Activated CD4-positive, alpha-beta memory T cell treated with anti-CD3 and anti-CD28 coated beads for 36 hours (primary cell): ENCODE measurements at places on chromosomes 2 and 18. TPM values are rescaled to one million over a fixed set of nuclear protein-coding genes. Genes with fewer than 3 reads are reported as not detected.

- no peak for DNase-seq
- no peak overlapping the region for H3K27ac ChIP-seq
- H3K4me1 ChIP-seq: peaks cover 3% of the 10 kb centered on the region
- H3K4me3 ChIP-seq: no peak overlapping the region
- H3K27me3 ChIP-seq: peaks cover 2% of the 10 kb centered on the region
These were observed 794.9 kb upstream of the ACVR2A start for GRCh38 chr2:147049957-147050356.

GRCh38 chr18:43601432-43601831 lies 324.1 kb upstream of the SYT4 start:
- no peaks in the 10 kb centered on the region for H3K4me1 ChIP-seq
- H3K27ac ChIP-seq: no peak overlapping the region
- H3K36me3 ChIP-seq: no peaks in the 10 kb centered on the region

DNA sequence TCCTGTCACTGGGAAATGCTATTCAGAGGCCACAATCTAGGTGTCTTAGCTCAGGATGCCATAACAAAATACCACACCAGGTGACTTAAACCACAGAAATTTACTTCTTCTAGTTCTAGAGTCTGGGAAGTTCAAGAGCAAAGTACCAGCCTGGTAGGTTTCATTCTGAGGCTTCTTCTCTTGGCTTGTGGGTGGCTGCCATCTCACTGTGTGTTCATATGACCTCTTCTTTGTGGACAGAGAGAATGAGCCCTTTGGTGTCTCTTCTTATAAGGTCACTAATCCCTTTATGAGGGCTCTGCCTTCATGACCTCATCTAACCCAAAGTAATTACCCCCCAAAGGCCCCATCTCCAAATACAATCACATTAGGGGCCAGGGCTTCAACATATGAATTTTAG lies 57.3 kb downstream of the RHOB start:
- peaks cover 10% of the 10 kb centered on the region for H3K4me1 ChIP-seq
- H3K27ac ChIP-seq: no peak overlapping the region
- H3K4me3 ChIP-seq: no peak overlapping the region
- no peak for DNase-seq
- peaks cover 7% of the 10 kb centered on the region for H3K27me3 ChIP-seq
- no peaks in the 10 kb centered on the region for H3K36me3 ChIP-seq

DNA sequence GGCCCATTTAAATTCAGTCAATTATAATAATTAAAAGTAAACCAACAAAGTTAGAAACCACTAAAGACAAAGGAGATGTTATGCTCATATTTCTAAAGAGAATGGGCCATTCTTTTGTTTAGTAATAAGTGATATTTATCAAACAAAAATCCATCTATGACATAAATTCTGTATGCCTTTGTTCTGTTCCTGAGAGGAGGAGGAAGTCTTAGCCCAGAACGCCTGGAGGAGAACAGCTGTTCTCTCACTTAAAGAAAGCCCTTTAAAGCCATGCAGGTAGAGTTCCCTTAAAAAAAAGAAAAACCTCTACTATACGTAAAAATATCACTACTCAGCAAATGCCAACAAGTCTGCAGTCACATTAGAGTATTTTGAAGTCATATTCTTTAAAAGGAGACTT lies 15.5 kb downstream of the LAMA1 start:
- no peaks in the 10 kb centered on the region for H3K36me3 ChIP-seq
- H3K27ac ChIP-seq: no peak overlapping the region
- DNase-seq: no peak
- H3K4me3 ChIP-seq: no peak overlapping the region
- H3K4me1 ChIP-seq: no peaks in the 10 kb centered on the region

The SNORC gene
- total RNA-seq: 1.7 TPM

- H3K4me3 ChIP-seq: no peak overlapping the region
- H3K36me3 ChIP-seq: no peaks in the 10 kb centered on the region
- DNase-seq: no peak
- H3K27ac ChIP-seq: no peak overlapping the region
- no peaks in the 10 kb centered on the region for H3K4me1 ChIP-seq
These were observed 47.2 kb downstream of the DCC start for GRCh38 chr18:52387175-52387574.

The CCDC74A gene
- 7.0 TPM for total RNA-seq

GRCh38 chr18:12802538-12802937 lies 81.5 kb downstream of the PTPN2 start:
- H3K27me3 ChIP-seq: no peaks in the 10 kb centered on the region
- no peak overlapping the region for H3K4me3 ChIP-seq
- peaks cover 32% of the 10 kb centered on the region for H3K36me3 ChIP-seq
- H3K27ac ChIP-seq: no peak overlapping the region
- DNase-seq: no peak
- H3K4me1 ChIP-seq: peaks cover 10% of the 10 kb centered on the region

DNA sequence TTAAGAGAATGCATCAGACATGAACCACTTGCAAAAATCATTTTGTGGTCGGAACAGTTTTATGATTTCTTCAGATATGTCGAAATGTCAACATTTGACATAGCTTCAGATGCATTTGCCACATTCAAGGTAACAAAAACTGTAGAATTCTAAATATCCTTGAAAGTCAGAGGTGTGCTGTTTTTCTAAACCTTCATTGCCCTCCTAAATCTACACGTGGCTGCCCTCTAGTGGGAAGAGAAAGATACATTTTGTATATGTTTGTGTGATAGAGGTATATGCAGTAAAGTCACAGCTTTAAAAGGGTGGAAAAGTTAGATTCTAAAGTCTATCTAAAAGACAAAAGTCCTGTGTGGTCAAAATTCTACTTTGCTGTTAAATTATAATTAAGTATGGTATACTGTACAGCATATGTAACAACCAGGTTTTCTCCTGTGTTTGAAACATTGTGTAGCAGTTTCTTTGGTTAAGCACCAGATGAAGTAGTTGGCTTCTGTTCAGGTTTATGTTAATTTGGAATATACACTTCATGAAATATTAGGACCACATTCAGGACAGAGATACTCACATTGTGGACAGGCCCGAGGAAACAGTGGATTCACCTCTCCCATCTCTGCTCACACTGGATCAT lies 65.9 kb upstream of the ITM2C start:
- peaks cover 56% of the 10 kb centered on the region for H3K36me3 ChIP-seq
- H3K27me3 ChIP-seq: no peaks in the 10 kb centered on the region
- peak overlapping the region; percentile 64 for H3K27ac ChIP-seq
- peak; percentile 36 for DNase-seq
- no peak overlapping the region for H3K4me3 ChIP-seq

The MARCHF4 gene
- not detected for total RNA-seq

The AP1S3 gene
- 10.1 TPM for total RNA-seq

GRCh38 chr2:8003462-8004075 lies 678.3 kb upstream of the ID2 start:
- no peaks in the 10 kb centered on the region for H3K27me3 ChIP-seq
- H3K36me3 ChIP-seq: no peaks in the 10 kb centered on the region
- H3K4me3 ChIP-seq: no peak overlapping the region
- no peak for DNase-seq
- peaks cover 4% of the 10 kb centered on the region for H3K4me1 ChIP-seq

- H3K4me3 ChIP-seq: no peak overlapping the region
- DNase-seq: no peak
- H3K27ac ChIP-seq: no peak overlapping the region
- no peaks in the 10 kb centered on the region for H3K4me1 ChIP-seq
These were observed 9.4 kb upstream of the RAPGEF4 start for GRCh38 chr2:172726172-172726735.

The DCDC2C gene
- not detected for total RNA-seq

GRCh38 chr18:24130494-24130893 lies 8.4 kb upstream of the CABYR start:
- no peak overlapping the region for H3K27ac ChIP-seq
- no peaks in the 10 kb centered on the region for H3K27me3 ChIP-seq
- H3K4me3 ChIP-seq: no peak overlapping the region
- H3K36me3 ChIP-seq: peaks cover 24% of the 10 kb centered on the region
- no peaks in the 10 kb centered on the region for H3K4me1 ChIP-seq

GRCh38 chr2:27531983-27532382 lies 35.3 kb downstream of the GCKR start:
- no peak for DNase-seq
- H3K27ac ChIP-seq: no peak overlapping the region
- H3K4me1 ChIP-seq: no peaks in the 10 kb centered on the region

- H3K4me1 ChIP-seq: peaks cover 10% of the 10 kb centered on the region
- no peak for DNase-seq
- no peak overlapping the region for H3K4me3 ChIP-seq
- no peak overlapping the region for H3K27ac ChIP-seq
- H3K36me3 ChIP-seq: no peaks in the 10 kb centered on the region
These were observed 5.7 kb upstream of the HS1BP3 start for GRCh38 chr2:20656561-20656960.

DNA sequence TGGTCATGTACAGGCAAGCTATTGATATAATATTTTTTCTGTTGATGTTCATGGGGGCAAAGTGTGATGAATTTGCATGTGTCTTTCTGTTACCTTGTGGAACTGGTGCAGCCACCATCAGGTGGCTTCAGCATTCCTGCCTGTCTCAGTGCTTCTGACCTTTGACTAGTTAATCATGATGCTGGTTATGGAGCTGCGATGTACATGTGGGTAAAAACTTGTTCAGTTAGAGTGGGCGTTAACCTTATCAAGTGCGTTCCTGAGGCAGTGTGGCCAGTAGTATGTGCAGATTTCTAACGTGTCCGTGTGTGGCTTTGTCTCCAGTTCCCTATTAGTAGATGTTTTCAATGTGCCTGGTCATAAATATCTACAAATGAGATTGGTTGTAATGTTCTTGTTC lies 127.4 kb upstream of the ZSWIM2 start:
- DNase-seq: no peak
- H3K27me3 ChIP-seq: no peaks in the 10 kb centered on the region
- no peak overlapping the region for H3K27ac ChIP-seq
- H3K36me3 ChIP-seq: no peaks in the 10 kb centered on the region

DNA sequence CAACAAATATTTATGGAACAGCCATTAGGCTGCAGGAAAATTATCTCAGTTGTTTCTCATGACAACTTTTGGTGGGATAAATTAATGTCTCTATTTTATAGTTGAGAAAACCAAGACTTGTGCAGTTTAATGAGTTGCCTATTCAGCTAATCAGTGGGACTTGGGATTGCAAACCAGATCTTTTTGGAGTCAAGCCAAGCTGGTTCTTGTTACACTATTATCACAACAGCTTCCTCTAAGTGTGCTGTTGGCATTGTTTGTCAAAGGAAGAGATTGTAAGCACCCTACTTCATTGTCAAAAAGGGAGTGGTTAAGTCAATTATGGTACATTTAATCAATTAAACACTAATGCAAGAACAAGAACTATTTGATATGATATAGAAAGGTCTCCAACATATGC lies 119.2 kb downstream of the PAX3 start:
- H3K36me3 ChIP-seq: no peaks in the 10 kb centered on the region
- no peak overlapping the region for H3K27ac ChIP-seq
- no peak for DNase-seq
- H3K27me3 ChIP-seq: peaks cover 1% of the 10 kb centered on the region
- H3K4me3 ChIP-seq: no peak overlapping the region
- no peaks in the 10 kb centered on the region for H3K4me1 ChIP-seq
